ENCODE measurements at places on chromosomes 11 and 22.

DNA sequence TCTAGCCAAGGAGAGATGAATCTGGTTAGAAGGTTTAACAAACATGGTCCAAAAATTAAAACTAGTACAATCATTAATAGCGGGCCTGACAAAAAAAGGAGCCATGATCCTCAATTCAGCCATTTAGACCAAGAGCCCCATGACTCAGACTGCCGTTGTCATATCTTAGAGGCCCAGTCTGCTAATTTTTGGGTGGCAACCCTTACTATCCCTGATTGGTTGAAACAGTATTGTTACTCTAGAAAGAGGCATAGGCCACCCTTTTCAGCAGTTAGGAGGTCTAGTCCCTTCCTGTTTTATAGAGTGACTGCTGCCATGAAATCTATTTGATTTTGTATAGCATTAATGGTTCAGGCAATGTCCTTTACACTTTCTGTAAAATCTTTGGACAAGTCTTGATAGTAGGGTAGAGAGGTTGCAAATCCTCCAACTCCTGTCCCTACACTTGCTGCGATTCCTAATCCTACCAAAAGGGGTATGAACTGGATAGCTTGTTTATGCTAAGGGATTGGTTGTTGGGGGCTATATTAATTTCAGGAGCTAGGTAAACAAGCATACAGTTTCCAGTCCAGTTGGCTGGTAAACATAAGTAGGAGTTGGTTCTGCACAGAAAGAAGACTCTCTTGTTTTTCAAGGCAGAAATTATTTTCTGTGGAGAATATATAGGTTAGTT, 1056.3 kb upstream of the CNTN5 start:
- no peak for DNase-seq

DNA sequence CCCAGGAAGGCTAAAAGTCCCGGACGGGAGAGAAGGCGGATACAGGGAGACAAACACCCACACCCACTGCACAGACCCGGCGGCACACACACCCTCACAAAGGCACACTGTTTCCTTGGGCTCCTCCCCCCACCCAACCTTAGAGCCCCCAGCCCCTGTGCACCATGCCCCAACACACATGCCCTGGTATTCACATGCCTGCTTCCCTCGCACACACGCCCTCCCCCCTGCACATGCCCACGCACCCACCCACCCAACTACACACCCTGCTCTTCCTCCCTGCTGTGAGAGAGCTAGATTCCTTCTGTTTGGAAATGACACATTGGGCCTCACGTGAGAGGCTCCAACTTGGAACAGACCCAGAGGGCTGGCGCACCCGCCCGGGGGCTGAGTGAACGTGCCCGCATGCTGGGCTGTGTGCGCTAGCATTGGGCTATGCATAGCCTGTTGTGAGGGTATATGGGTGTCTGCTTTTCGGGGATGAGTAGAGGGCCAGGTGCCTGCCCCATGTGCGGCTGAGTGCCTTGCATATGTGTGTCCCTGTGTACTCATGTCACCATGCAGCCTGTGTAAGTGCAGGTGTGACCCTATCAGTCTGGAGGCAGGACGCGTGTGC, 518 bp upstream of the CHRM1 start:
- no peak for DNase-seq

DNA sequence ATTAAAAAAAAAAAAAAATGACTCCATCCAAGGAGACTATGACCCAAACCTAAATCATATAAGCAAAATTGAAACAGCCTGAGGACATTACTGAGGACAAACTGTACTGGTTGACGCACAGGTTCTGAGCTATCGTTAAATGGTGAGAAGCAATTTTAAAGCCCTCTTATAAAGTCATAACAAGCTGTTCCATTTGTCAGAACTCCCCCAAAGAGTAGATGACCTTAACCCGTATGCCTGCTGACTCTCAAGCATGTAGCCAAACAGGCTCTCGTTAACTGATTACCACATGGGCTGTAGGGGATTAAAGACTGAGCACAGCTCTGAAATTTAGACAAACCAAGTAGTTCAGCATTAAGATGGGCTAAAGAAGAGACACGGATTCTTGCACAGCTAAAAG, 2.2 kb downstream of the CRYAB start:
- no peak for DNase-seq

DNA sequence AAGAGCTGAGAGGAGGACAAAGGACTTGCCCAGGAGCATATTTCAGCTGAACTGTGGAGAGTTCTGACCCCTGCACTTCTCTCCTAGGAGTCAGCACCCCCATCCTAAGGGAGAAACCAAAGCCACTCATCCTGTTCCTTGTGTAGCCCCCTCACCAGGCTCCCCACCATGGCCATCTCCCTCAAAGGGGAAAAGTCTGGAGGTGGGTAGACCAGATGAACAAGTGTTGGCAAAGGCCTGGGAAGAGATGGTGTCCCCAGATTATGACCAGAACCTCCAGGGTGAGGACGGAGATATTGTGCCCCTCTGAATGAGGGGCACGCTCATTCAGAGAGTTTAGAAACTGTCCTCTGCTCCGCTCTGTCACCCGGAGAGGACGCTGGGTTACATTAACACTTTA, 880.0 kb downstream of the BRD1 start:
- DNase-seq = no peak

DNA sequence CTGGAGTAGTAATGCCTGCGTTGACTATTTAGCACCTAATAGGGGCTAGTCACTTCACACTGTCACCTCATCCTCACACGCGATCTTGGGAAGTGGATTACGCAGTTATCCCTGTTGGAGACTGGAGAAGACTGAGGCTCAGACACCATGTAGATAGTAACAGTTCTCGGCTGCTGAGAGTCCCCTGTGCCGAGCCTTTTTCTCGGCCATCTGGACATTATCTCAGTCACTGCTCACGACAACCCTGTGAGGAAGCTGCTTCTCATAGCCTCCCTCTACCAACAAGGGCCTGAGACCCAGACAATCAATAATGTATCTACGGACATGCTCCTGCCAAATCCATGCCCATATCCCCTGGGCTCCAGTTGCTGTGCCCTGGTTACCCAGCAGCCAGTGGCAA, 25.9 kb downstream of the SCUBE1 start:
- no peak for DNase-seq

GRCh38 chr11:84922836-84923235, 704.3 kb downstream of the DLG2 start:
- DNase-seq = no peak

- no peak for DNase-seq
Measured at GRCh38 chr11:14857621-14858020, 34.4 kb downstream of the CYP2R1 start.

GRCh38 chr22:48488611-48489511, 1338.8 kb downstream of the BRD1 start:
- no peak for DNase-seq

Data from CD8-positive, alpha-beta T cell (primary cell).